ENCODE measurements at places on chromosomes 16 and 17. TPM values are rescaled to one million over a fixed set of nuclear protein-coding genes. Genes with fewer than 3 reads are reported as not detected.

EMC8 gene
- total RNA-seq = 33.9 TPM

DNA sequence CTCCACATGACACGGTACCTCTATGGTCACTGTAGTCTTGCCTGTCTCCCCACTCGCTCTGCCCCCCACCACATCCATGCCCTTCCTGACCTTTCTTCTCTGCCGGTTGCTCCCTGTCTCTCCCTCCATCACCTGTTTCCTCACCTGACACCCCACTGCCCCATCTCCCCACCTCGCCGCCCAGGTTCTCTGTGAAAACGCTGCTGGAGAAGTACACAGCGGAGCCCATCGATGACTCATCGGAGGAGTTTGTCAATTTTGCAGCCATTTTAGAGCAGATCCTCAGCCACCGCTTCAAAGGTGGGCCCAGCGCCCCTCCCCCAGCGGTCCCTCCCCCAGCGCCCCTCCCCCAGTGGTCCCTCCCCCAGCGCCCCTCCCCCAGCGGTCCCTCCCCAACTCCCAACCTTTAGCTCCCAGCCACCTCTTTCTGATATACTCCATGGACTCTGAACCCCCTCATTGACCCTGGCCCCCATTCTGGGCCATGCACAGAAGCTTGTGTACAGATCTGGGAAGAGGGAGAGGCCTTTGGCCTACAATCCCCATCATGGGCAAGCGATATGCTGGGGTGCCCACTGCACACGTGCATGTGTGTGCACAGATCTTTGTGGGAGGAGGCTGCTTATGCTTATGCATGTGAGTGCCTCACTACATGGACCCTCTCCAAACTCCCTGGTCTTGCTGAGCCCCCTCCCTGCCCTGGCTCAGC lies 4.1 kb downstream of the RUNDC3A start:
- no peak overlapping the region for H3K4me3 ChIP-seq
- no peak for DNase-seq
- H3K36me3 ChIP-seq = no peaks in the 10 kb centered on the region
- H3K27me3 ChIP-seq = peaks cover 47% of the 10 kb centered on the region
- no peaks in the 10 kb centered on the region for H3K4me1 ChIP-seq

DNA sequence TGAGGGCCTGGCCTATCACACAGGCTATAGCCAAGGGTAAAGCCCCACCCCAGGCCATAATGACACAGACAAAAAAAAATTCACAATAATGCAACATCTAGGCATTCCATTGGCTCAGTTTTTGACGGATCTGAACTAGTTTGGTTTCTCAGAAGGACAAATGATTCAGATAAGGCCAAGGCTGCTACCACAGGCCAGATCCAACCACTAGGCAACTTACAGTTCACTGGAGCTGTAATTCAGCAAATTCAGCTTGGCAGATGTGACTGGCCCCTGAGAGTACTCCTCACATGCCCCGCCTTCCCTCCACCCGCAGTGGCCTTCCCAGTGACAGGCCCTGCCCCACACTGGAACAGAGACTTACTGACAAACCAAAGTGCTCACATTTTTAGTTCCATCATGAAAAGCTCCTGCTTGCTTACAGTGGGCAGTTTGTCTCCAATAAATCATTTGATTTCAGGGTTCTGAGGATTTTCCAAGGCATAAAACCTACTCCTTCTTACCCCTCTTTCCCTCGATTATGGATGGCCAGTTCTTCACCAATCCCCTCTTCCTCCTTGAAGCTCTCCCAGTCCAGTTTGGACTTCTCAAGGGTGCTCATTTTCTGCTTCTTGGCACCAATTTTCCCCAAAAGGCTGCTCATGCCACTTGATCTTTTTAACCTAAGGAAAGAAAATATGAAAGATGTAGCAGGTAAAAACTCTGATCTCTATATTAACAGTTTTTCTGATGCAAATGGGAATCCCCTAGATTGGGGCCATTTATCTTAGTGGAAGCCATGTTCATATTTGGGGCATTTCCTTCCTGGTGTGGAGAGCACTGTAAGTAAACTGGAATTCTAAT lies 53.3 kb upstream of the BCAR1 start:
- DNase-seq = peak; percentile 95
- peak overlapping the region; percentile 85 for H3K4me3 ChIP-seq
- peaks cover 8% of the 10 kb centered on the region for H3K27me3 ChIP-seq
- peak overlapping the region; percentile 98 for H3K27ac ChIP-seq

- no peak overlapping the region for H3K4me3 ChIP-seq
- no peak overlapping the region for H3K27ac ChIP-seq
- DNase-seq = no peak
These were observed 4.7 kb downstream of the CDH15 start for GRCh38 chr16:89176147-89176690.

Measured in HFFc6 (cell line).